ENCODE measurements at places on chromosomes 7 and 10.

DNA sequence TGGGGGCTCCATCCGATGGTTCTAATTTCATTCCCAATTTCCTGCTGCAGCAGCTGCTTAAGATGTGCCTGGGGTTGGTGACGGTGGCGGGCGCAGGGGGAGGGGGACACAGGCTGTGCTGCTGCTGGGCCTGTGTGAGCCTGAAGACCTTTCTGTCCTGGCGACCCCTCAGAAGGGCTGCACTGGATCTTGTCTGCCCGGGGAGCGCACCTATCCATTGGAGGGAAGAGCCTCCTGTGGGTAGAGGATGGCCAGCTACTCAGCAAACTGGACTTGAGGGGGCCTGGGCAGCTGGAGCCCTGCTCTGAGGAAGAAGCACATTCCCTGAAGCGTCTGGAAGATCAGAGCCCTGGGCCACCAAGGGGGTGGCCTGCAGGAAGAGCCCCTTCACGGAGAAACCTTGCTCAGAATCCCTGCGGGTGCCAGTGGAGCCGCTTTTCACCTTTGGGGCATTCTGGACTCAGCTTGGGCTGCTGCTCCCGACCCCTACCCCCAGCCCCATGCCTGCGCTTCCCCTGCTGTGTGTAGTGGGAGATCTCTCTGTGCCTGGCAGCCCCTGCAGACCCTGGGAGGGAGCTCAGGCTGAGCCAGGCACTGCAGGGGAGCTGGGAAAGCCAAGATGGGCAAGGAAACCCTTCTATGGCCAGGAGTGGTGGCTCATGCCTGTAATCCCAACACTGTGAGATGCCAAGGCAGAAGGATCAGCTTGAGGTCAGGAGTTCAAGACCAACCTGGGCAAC, 17.8 kb downstream of the LDB3 start:
- DNase-seq = no peak

DNA sequence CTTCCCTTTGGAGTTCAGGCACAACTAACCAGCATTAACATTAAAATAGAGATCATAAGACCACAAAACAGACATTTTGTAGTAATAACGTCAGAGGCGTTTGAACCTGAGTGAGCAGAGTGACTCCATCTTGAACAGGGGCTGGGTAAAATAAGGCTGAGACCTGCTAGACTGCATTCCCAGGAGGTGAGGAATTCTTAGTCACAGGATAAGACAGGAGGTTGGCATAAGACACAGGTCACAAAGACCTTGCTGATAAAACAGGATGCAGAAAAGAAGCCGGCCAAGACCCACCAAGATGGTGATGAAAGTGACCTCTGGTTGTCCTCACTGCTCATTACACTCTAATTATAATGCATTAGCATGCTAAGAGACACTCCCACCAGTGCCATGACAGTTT, 493.2 kb upstream of the AUTS2 start:
- DNase-seq = no peak

DNA sequence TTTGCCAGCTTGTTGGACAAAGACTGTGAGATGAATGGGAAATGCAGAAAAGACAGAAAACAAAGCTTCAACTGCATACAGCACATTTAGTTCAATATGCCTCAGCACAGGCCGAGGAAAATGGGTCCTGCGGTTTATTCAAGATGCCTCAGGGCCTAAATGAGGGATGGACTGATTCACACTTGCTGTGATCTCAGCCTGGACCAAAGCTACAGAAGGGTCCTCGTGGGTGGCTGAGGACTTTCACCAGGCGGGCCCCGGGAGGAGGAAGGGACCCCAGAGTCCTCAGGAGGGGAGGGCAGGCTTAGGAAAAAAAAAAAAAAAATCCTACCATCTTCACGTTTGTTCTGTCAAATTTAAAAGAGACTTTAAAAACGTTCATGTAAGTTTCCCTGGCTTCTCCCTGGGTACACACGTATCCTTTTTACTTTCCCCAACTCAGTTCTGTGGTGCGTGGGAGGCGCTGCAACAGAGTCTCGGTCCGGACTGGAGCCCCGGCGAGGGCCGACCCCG, 624 bp upstream of the ZNF783 start:
- DNase-seq = peak; percentile 60

DNA sequence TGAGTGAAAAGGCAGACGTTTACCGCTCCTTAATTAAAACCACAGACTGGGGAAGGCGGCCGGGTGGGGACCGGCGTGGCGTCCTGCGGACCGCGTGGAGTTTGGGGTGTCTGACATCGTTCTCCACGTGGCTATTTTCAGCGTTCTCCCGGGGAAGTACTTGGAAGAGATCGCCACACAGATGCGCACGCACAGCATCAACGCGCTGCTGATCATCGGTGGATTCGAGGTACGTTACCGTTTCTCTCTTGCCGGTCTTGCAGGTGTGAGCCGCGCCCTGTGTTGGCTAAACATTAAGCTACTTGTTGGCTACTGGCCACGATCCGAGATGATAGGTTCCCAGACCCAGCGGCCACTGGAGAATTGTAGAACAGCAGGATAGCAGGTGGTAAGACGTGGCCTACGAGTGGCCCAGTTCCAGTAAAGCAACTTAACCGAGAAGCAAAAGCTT, 51.3 kb downstream of the PFKP start:
- no peak for DNase-seq

DNA sequence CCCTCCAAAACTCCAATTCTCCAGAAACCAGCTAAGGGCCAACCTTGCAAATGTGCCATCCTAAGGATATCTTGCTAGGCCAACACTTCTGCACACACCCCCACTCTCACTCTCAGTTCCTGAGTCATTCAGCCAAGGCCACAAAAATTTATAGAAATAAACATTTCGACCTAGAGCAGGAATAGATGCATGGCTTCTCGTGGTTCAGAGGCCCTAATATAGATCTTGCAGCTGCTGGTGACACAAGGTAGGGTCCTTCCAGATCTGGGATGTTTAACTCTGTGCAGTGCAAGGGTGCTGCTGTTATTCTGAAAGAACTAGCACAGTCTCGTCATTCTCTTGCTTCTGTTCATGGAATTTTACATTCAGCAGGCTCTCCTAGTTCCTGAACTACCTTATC, 369.3 kb downstream of the CALN1 start:
- DNase-seq = peak; percentile 70

DNA sequence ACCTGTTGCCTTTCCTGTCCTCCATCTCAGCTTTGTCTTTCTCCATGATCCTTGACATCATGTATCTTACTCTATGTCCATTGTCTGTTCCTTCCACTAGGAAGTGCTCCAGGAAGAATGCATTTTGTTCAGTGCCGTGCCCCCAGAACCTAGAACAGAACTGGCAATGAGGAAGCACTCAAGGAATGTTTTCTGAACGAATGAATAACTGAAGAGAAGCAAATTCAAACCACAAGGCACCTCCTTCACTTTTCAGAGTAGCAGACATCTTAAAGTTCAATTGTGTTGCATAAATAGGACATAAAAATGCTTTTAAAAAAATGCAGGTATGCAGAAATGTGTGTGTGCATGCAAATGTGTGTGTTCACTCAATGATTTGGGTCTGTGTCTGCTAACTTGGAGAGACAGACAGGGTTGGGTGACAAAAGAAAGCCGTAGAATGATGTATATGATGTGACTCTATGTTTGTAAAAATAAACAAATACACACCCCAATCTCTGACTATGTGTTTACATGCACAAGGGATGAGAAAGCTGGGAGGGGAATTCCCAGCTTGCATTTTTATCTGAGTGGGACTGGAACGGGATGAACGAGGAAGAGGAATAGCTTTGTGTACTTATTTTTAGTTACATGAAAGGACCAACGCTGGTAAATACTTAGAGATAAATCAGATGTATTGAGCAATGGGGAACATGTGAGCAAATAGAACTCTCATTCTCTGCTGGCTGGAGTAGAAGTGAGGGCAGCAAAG, 237.7 kb downstream of the FANK1 start:
- DNase-seq = peak; percentile 49

DNA sequence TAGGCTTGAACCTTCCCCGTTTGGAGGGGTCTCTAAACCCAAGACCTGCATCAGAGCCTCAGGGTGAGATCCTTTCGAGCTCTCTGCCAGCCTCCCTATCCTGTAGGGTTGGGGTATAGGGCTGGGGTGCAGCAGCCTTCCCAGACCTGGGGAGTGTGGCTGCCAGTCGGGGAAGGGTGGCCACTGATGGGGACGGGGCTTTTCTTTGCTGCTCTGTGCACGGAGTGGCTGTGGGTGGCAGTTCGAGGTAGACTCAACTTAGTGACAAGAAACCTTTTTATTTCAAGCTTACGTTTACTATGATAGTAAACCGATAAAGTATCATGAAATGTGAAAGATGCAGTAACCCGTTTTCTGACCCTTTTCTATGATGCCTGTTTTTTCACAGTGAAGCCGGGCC, 13.0 kb downstream of the ZNF316 start:
- no peak for DNase-seq

- DNase-seq = no peak
Measured at GRCh38 chr10:132496360-132497062, 41.1 kb upstream of the INPP5A start.

DNA sequence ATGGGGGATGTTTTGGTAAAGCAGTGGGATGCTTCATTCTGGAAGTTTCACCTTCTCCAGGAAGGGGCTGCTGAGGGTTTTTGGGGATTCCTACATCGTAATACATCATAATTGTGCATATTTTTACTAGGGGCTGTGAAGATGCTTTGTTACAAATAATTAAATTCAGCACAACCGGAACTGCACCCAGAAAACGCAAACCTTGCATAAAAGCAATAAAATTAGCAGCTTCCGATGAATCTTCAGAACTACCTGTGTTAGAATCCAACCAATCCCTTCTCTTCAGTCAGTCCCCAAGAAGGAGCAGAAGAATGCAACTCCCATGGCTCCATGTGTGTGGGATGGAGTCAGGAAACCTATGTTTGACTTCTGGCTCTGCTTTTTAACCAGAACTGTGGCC, 48.4 kb upstream of the HMX3 start:
- no peak for DNase-seq

- DNase-seq = no peak
Measured at GRCh38 chr10:124253006-124253405, 159.6 kb upstream of the CHST15 start.

DNA sequence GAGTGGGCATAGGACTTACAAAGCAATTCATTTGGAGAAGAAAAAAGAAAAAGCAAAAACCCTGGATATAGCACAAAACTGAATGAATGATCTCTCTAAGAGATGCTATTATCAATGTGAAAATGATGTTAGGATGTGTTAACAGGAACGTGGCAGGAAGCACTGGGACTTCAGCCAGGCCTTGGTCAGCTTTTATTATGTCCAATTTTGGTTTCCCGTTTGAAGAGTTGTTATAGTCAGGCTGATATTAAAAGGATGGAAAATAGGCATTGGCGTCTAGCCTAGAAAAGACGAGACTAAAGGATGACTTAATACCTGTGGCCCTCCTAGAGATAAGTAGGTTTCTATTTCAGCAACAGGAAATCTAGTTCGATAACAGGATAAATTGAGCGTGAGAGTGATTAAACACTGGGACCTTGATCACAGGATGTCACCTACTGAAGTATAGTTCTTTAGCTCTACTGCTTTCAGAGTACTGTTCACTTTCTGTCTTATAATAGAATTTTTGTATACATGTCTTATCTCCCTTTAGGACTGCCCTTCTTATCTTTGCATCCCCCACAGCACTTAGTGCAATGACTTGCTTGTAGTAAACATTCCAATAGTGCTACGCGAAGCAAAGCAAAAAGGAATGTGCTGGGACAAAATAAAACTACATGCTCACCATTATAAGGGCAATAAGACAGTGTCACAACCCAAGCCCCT, 99.8 kb upstream of the AGBL3 start:
- peak; percentile 75 for DNase-seq

DNA sequence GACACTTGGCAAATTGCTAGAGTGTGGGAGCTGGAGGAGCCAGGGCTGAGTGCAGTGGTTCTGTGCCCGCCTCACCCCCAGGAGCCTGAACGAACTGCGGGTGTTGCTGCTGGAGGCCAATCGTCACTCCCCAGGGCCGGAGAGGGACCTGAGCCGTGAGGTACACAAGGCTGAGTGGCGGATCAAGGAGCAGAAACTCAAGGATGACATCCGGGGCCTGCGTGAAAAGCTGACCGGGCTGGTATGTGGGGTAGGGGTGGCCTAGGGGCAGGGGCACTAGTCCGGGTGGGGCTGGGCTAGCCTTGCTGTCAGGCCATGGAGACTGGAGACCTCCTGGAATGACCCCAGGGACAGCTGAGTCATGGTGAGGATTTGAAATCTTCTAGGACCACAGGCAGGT, 56.7 kb upstream of the GTF2IRD1 start:
- DNase-seq = no peak

DNA sequence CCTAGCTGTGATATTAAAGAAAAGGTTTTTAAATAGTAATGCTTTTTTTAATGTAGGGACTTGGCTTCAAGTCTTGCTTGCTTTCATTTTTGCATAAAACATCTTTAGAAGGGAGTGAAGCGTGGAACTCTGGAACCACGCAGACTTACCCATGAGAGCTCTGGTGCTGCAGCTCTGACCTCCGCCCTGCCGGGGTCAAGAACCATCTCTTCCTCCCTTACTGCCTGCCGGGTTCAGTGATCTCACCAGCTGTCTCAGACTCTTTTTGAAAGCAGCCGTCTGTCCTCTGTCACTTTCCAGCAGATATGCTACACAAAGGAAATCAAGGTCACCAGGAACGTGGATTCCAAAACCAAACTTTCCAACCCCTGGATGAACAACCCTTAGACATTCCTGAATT, 353.8 kb downstream of the GPR37 start:
- no peak for DNase-seq

DNA sequence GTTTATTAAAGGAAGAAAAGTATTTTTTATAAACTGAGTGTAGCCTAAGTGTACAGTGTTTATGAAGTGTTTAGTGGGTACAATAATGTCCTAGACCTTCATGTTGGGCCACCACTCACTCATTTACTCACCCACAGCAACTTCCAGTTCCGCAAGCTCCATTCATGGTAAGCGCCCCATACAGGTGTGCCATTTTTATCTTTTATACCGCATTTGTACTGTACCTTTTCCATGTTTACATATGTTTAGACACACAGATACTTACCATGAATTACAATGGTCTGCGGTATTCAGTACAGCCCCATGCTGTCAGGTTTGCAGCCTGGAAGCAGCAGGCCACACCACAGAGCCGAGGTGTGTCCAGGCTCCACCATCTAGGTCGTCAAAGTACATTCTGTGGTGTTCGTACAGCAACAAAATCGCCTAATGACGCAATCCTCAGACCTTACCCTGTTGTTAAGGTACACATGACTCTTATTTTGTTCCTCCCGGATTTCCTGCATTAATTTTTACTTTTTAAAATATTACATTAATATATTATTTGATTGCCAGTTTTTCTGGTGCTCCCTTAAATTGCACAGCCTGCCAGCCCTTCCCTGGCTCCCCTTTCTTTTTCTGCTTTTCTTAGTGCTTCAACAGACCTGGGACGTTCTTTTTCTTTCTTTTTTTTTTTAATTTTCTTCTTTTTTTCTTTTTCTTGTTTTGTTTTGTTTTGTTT, 881 bp upstream of the SSBP1 start:
- DNase-seq = no peak

Data from fibroblast of skin of right biceps (primary cell).